Right atrium auricular region (tissue), 2 donors: ENCODE measurements at places on chromosomes 11 and 22.
A peak's percentile ranks its signal among the peaks of the same experiment; 100 is the strongest.

GRCh38 chr11:88810420-88811097 lies 255.2 kb downstream of the GRM5 start:
- no peak for DNase-seq

GRCh38 chr11:38153985-38154384 lies 1555.9 kb upstream of the RAG2 start:
- DNase-seq, result no peak

DNA sequence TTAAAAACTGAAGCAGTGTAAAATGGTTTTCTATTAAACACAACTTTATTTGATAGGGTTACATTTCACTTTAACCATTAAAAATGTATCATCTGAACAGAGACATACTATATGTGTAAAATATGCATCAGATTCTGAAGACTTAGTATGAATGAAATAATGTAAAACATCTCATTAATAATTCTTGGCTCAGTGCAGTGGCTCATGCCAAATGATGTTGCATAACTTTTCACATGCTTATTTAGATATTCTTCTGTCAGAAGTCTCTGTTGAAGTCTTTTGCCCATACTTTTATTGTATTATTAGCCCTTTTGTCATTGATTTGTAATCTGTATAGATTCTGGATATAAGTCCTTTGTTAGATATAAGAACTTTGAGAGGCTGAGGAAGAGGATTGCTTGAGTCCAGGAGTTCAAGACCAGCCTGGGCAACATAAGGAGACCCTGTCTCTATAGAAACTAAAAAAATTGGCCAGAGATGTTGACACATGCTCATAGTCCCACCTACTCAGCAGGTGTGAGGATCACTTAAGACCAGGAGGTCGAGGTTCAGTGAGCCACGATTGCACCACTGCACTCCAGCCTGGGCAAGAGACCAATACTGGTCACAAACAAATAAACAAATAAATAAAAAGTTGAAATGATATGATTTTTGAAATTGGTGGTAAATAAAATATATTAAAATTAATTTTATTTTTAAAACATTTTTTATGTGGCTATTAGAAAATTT lies 73.8 kb upstream of the PARVA start:
- no peak for DNase-seq

GRCh38 chr11:117381481-117382387 lies 54.1 kb downstream of the CEP164 start:
- DNase-seq, result no peak

DNA sequence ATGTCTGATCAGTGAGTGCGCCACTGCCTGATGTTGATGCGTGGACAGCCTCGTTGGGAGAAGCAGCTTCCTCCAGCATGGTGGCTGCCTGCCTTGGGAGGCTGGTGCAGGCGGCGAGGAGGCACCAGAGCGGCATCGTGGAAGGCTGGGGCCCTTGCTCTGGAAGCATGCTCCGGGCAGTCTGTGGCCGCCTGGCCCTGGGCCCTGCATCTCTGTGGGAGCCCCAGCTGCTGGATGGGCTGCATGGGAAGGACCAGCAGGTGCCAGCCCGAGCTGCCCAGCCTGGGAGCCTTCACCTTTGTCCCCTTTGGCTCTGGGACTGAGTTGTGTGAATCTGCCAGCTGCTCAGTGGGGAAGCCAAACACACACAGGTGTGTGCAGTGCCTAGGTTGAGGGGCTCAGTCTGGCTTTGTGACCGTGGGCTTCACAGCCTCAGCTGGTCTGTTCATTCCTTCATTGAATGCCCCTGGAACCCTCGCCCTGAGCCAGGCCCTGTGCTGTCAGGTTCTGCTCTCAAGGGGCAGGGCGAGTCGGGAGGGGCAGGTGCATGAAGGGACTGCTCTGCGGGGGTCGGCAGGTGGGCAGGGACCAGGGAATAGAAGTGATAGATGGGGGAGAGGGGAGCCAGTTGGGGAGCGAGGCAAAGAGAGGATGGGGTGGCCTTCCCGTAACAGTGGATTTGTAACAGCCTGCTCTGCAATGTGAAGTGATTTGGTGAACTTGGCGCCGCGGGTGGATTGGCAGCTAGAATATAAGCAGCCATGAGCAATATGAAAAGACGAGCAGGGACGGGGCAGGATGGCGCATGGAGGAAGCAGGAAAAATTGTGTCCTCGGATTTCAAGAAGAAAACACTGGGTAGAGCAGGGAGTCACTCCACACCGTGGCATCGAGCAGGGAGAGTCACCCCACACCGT lies 354.2 kb downstream of the TBC1D22A start:
- no peak for DNase-seq

DNA sequence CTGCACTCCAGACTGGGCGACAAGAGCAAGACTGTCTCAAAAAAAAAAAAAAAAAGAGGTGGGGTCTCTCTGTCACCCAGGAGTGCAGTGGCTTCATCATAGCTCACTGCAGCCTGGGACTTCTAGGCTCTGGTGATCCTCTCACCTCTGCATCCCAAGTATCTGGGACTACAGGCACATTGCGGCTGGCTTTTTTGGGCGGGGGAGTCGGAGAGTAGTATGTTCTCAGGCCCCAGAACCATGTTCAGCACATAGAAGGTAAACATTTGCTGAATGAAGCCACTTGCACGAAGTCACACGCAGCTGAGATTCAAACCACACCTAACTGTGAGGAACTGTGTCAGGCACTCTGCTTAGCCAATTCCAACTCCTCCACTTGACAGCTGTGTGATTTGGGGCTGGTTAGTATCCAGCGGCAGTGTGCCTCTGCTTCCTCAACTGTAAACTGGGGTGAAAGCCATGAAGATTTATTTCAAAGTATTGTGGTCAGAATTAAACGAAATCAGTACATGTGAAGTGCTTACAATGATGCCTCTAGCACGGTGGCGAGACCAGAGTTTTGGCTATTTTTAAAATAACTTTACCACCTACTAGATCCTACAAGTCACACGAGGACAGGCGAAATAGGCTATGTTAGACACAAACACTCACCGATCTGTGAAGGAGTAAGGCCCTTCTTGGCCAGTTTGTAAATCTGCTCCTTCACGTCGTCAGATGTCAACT lies 789 bp downstream of the RPS13 start:
- DNase-seq, result no peak

DNA sequence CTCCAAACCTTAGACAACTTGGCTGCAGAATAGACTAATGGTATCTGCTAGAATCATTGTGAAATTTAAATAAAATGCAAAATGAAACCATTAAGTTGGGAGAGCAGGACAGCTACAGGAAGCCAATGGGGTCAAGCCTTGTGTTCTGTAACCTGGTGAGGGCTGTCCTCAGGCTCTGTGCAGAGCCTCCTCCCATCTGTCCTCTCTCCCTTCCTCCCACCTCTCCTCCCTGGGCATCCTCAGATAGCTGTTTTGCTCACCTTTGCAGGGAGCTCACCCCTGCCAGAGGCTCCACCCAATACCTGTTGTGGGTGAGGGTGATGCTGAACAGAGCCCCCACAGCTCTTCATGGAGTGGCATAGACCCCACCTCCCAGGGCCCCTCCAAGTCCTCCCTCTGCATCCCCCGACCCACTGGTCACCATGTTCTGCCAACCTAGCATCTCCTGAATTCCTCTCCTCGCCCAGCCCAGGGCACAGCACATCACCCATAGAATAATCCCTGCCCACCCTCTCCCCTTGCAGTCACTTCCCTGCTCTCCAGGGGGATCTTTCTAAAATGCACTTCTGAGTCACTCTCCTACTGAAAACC lies 100.3 kb downstream of the PDE2A start:
- no peak for DNase-seq

DNA sequence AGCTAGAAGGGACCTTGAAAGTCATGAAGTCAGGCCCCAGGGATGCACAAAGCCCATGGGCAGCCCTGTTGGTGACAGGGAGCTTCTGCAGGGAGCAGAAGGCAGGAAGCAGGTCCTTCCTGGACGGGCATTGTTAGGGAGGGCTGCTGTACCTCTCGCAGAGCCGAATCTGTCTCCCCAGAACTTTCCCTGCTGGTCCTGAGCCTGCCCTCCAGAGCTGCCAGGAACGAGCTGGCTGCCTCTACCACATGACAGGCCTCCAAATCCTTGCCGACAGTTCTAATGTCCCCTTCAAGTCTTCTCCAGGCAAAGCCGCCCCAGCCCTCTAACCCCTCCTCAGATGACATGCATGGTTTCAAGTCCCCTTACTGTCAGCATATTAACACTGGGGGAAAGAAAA lies 20.1 kb downstream of the SYT7 start:
- DNase-seq, result no peak

- DNase-seq, result no peak
Observed at GRCh38 chr22:50396751-50397370, 53.7 kb downstream of the PPP6R2 start.

GRCh38 chr22:48276994-48277867 lies 1514.8 kb downstream of the TBC1D22A start:
- DNase-seq, result peak; percentile 50

- no peak for DNase-seq
Observed at GRCh38 chr11:99160447-99160846, 139.7 kb downstream of the CNTN5 start.

DNA sequence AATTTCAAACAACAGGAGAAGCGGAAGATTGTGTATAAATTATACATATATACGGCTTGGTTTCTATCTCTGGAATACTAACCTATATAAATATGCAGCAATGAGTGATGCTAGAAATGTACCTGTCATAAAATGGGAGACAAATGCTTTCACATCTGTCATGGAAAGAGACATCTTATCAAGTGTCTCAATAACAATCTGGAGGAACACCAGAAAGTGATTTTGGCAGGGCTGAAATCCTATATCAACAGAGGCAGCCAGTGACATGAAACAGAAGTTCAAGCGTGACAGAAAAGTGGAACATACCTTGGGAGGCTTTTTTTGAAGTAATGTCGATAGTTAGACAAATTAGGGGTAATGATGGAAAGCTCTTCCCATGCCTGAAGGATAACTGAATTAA lies 834.6 kb downstream of the JRKL start:
- DNase-seq, result no peak

DNA sequence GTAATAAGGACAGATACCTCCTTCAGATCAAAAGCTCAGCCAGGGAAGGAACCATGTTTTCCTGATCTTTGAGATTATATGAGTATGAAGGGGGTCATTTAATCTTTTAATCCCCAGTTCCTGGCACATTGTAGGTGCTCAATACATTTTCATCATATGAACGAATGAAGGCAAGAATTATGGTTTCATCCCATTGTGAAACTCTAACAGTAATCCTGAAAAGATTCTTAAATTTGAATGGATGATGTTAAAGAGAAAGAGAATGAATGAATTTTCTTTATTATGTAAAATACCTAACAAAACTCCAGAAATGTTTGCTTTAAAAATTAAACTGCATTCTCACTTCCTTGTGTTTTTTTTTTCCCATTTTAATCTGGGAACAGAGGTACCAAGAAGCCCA lies 162.2 kb upstream of the MTMR2 start:
- DNase-seq, result no peak

DNA sequence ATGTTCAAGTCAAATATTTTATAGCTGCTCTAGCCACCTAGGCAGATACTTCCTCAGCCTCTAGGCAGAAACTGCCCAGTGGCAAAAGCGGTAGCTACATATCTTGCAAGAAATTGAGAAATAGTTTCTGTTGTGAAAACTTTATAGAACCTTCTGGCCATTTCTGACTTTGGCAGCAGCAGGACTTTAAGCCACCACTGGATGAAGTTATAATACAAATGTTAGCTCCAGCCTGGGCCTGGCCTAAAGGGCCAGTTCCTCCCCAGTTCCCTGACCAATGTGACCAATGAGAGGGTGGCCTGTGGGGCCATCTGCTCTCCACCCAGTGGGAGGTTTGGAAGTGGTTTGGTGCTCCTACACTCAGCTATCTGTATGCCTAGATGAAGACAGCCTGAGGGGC lies 254.0 kb upstream of the NARS2 start:
- no peak for DNase-seq

GRCh38 chr11:123677510-123677909 lies 23.1 kb upstream of the SCN3B start:
- DNase-seq, result no peak

GRCh38 chr22:50732681-50733080 lies 5.3 kb upstream of the ACR start:
- no peak for DNase-seq

DNA sequence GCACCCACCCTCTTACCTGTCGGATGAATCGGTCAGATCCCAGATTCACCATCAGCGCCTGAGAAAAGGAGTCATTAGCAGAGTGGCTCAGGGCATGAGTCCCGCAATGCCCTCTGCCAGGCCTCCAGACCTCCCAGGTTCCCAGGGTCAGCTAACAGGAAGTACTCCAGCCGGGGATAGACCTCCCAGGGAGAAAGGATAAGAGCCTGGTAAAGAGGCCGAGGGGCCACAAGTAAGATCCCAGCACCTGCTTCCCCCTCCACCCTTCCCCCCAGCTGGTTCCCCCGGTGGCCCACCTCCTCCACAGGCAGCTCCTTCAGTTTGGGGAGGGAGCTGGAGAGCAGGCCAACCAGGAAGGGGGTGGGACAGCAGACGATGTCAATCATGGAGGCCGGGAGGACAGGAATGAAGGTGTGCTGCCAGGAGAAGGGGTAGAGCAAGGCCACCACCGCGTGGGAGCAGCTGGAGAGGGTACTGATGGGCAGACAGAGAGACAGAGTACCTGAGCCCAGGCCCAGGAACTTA lies 16.4 kb downstream of the RPL27A start:
- no peak for DNase-seq

GRCh38 chr11:126310200-126310991 lies 6.5 kb downstream of the DCPS start:
- DNase-seq, result peak; percentile 87

DNA sequence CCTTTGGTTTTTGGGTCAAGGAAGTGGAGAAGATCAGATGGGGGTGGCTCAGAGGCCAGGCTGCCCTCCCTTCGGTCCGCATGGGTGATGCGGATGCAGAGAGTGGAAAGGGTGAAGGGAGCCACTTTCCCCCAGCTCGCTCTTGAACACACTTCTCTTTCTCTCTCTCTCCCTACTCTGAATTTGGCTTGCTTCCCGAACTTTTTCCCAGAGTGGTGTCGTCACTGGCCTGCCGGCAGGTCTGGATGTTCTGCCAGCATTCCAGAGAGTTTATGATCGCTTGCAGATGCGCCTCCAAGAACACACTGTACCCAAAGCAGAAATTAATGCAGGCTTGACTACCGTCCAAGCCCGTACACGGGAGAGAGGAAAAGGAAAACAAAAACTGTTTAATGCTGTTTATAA lies 103.2 kb downstream of the ZBTB16 start:
- peak; percentile 99 for DNase-seq

DNA sequence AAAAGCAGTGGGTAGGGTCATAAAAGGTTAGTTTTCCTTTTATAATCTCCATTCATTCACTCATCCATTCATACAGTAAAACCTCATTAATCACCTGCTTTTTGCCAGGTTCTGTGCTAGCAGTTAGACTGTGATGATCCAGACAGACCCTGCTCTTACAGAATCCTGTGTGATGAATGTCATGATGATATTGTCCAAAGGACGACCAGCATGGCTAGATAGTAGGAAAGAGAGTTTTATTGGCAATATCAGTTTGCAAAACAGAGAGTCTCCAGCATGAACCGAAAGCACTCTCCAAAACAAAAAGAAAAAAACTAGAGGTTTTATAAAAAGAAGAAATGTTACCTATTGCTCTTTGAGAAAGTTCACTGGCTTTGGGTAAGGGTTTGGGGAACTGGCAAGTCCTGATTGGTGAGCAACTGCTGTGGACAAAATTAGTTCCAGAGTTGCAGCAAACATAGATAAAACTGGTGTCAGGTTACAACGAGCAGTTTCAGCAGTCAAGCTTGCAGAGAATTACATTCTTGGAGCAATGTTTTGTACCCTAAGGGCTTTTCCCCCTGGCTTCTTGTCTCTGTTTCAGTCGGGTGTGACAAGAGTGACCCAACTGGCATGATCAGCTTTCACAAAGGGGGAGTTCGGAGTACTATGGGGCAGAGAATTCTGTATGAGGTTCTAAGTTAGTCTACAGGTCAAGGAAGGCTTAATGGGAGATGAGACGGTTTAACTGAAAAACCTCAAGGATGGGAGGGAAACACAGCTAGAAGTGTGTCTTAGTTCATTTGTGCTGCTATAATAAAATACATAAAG lies 58.3 kb downstream of the HSD17B12 start:
- DNase-seq, result no peak
